ENCODE measurements at places on chromosomes 16 and 17. TPM values are rescaled to one million over a fixed set of nuclear protein-coding genes. Genes with fewer than 3 reads are reported as not detected.

- DNase-seq = no peak
Observed at GRCh38 chr16:76622876-76623275, 345.7 kb downstream of the CNTNAP4 start.

- no peak for DNase-seq
Observed at GRCh38 chr17:41392278-41392677, 5.1 kb downstream of the KRT31 start.

The ACSM5 gene
- 9.9 TPM for total RNA-seq

The KRT25 gene
- total RNA-seq = not detected

- DNase-seq = peak; percentile 33
Observed at GRCh38 chr16:54284931-54285413, 1.6 kb downstream of the IRX3 start.

The TNFRSF13B gene
- total RNA-seq = not detected

GRCh38 chr16:6570530-6570929 lies 762.1 kb upstream of the RBFOX1 start:
- DNase-seq = no peak

Measured in umbilical cord (tissue), 2 donors.